ENCODE measurements at places on chromosomes 1 and 21.

- no peak for DNase-seq
Observed at GRCh38 chr1:82562448-82562847, 761.7 kb downstream of the ADGRL2 start.

DNA sequence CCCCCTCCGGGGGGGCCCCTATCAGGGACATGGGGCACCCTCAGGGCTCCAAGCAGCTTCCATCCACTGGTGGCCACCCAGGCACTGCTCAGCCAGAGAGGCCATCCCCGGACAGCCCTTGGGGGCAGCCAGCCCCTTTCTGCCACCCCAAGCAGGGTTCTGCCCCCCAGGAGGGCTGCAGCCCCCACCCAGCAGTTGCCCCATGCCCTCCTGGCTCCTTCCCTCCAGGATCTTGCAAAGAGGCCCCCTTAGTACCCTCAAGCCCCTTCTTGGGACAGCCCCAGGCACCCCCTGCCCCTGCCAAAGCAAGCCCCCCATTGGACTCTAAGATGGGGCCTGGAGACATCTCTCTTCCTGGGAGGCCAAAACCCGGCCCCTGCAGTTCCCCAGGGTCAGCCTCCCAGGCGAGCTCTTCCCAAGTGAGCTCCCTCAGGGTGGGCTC lies 34.9 kb downstream of the TRIM11 start:
- no peak for DNase-seq

DNA sequence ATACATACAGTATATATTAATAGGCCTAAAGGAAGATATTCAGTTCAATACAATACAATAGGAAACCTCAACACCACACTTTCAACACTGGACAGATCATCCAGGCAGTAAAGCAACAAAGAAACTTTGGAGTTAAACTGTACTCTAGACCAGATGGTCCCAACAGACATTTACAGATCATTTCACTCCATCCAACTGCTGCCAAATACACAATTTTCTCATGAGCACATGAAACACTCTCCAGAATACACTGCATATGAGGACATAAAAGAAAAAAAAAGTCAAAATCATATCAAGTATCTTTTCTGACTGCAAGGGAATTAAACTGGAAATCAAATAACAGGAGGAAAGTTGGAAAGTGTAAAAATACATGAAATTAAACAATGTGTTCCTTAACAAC lies 607.5 kb upstream of the BRINP3 start:
- no peak for DNase-seq

DNA sequence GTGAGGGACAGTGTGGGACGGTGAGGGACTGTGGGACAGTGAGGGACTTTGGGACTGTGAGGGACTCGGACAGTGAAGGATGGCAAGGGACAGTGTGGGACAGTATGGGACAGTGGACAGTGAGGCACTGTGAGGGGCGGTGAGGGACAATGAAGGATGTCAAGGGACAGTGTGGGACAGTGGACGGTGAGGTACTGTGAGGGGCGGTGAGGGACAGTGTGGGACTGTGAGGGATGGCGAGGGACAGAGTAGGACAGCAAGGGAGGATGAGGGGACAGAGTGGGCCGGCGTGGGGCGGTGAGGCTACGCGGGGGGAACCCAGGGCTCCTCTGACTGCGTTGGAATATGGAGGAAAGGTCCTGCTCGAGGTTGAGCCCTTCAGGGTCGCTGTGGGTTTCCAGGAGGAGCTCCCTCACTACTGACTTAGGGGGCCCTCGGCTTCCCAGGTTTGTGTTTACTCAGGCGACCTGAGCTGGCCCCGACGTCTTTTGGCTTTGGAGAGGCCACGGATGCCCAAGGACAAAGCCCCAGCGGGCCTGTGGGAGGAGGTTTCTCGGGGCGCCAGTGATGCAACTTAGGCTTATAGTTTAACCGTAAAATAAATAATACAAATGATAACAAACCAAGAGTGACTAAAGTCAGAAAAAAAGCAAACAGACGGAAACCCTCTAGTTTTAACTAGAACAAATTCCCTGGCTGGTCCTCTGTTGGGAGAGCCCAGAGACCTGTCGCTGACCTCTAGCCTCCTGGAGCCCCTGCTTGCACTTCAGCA lies 1.1 kb upstream of the ERRFI1 start:
- DNase-seq: no peak

GRCh38 chr1:48524892-48525467 lies 53.0 kb upstream of the SPATA6 start:
- DNase-seq: no peak

GRCh38 chr1:229436201-229436600 lies 2.3 kb upstream of the ACTA1 start:
- DNase-seq: no peak

GRCh38 chr1:175904808-175905207 lies 161.4 kb upstream of the TNR start:
- no peak for DNase-seq

GRCh38 chr1:185439727-185440415 lies 122.8 kb upstream of the IVNS1ABP start:
- no peak for DNase-seq

GRCh38 chr1:32071758-32072621 lies 749 bp upstream of the TMEM39B start:
- DNase-seq: no peak

Measured in COR-L47 (cell line).